ENCODE measurements at places on chromosomes 5 and 9. TPM values are rescaled to one million over a fixed set of nuclear protein-coding genes. Genes with fewer than 3 reads are reported as not detected.

DNA sequence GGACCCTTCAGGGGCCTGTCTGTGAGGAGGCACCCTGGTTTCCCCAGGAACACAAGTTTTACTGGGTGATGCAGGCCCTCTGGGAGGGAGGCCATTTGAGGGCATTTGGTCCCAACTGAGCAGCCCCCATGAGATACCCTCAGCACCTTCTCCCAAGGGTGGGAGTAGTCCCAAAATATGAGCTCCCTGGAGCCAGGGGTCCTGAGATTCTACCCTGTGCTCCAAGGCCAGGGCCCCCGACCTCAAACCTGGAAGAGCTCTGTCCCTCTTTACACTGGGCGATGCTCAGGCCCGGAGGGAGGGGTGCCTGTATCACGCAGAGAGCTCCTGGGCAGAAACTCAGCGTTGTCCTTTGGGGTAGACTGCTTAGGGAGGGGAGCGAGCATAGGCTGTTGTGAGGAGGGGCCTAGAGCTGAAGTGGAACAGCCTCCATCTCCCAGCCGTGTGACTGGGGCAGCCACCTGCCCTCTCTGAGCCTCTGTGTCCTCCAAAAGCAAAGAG is 64.0 kb upstream of the SYNPO start:
- no peak overlapping the region for H3K27ac ChIP-seq
- no peaks in the 10 kb centered on the region for H3K36me3 ChIP-seq
- DNase-seq: no peak
- peaks cover 26% of the 10 kb centered on the region for H3K4me1 ChIP-seq

GRCh38 chr5:1437876-1438559 is 7.2 kb downstream of the SLC6A3 start:
- H3K27ac ChIP-seq: no peak overlapping the region
- H3K4me3 ChIP-seq: no peak overlapping the region
- no peaks in the 10 kb centered on the region for H3K4me1 ChIP-seq

- H3K36me3 ChIP-seq: no peaks in the 10 kb centered on the region
- H3K27ac ChIP-seq: peak overlapping the region; percentile 18
- H3K27me3 ChIP-seq: no peaks in the 10 kb centered on the region
- H3K4me3 ChIP-seq: no peak overlapping the region
- no peak for DNase-seq
These were observed 155.7 kb upstream of the PAPPA start for GRCh38 chr9:115997923-115998322.

DNA sequence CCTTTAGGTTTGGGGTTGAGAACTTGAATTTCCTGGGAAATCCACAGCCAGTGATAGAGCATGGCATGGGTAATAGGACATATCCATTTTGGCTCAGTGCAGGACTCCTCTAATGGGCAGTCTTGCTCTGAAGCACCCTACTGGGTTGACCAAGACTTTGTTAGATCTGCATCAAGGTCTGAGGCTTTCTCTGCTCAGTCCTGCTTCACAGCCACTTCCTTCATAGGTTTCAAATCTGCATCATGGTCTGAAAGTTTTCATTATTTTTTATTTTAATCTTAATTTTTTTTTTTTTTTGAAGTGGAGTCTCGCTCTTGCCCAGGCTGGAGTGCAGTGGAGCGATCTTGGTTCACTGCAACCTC is 36.5 kb downstream of the KIF2A start:
- H3K4me1 ChIP-seq: no peaks in the 10 kb centered on the region
- DNase-seq: no peak
- no peaks in the 10 kb centered on the region for H3K27me3 ChIP-seq
- no peak overlapping the region for H3K4me3 ChIP-seq

KCNV2 gene
- not detected for total RNA-seq
